ENCODE measurements at places on chromosomes 16 and 17.

- DNase-seq, result no peak
Observed at GRCh38 chr17:60747069-60747808, 69.6 kb downstream of the BCAS3 start.

GRCh38 chr16:16136588-16136987 is 86.7 kb downstream of the ABCC6 start:
- no peak for DNase-seq

DNA sequence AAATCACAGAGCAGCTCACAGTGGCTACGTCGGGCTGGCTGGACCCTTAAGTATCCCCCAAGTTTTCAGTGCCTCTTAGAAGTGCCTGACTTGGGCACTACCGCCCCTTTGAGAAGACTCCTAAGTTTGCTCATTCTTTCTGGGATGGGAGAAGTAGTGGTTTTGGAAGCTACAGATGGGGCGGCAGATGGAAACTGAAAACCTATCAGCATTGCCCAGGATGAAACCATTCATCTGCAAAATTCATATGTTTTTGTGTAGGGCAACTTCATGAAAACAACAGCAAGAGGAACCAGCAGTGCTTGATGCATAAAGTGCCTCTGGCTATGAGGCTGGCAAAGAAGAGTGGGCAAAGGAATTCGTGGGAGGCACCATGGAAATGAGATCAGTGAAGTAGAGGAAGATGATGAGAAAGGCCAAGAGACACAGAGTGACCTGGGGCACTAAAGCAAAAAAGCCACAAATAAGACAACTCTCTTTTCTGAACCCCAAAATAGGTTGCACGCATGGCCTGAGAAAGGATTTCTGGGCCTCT is 277.1 kb downstream of the XYLT1 start:
- DNase-seq, result no peak

DNA sequence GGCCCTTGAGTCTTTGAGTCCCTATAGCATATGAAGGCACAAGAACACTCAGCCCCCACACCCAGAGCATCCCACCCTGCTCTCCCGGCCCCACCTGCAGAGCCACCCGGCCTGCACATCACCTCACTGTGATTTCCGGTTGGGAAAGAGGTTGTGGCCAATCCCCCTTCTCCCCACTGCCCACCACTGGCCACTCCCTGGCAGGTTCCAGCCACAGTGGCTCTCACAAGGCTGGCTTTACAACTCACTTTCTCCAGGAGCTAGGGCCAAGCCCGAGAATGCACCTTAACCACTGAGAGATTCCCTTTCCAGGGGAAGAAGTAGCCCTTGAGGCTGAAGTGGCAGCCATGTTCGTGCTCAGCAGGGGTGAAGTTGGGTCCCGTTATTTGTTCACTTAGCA is 123.9 kb downstream of the C16orf78 start:
- DNase-seq, result no peak

- no peak for DNase-seq
Observed at GRCh38 chr16:3281222-3281820, 2.0 kb upstream of the ZNF263 start.

GRCh38 chr17:38881600-38882191 is 11.8 kb downstream of the LASP1 start:
- no peak for DNase-seq

GRCh38 chr16:89036776-89037175 is 56.9 kb upstream of the ACSF3 start:
- no peak for DNase-seq
